ENCODE measurements at places on chromosomes 1 and 21.

DNA sequence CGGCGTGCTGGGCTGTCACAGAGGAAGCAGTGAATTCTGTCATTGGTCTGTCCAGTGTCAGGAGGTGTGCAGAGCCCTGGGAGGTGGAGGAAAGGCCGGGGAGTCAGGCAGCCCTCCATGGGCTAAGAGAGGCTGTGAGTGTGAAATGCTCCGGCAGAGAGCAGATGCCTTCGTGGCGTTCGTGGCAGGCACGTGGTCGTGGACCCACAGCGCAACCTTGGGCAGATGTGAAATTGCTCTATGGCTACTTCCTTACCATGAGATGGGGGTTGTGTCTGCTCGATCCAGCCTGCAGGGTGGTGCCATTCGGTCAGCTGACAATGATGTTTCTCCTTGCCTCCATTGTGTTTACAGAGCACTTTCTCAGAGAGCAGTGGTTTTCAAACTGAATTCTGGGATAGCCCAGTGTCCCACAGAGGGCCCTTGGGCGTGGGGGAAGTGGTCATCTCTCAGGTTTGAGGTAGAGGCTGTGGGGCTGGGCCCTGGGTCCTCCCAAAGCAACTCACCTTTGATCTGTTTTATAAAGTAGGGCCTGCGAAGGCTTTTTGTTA, 27.9 kb downstream of the TNFRSF1B start:
- no peak for DNase-seq

- DNase-seq = no peak
These were observed 103.5 kb downstream of the RPE65 start for GRCh38 chr1:68346188-68346808.

GRCh38 chr1:180675586-180675985, 43.8 kb downstream of the XPR1 start:
- DNase-seq = no peak

- no peak for DNase-seq
These were observed 25.2 kb downstream of the CCN1 start for GRCh38 chr1:85605484-85606413.

- DNase-seq = peak; percentile 67
These were observed 28.2 kb upstream of the SLC30A1 start for GRCh38 chr1:211606914-211607753.

GRCh38 chr21:38741092-38741949, 64.4 kb upstream of the ETS2 start:
- no peak for DNase-seq

GRCh38 chr1:158961178-158961577, 29.8 kb downstream of the PYHIN1 start:
- DNase-seq = no peak

- no peak for DNase-seq
These were observed 48.5 kb downstream of the RHBG start for GRCh38 chr1:156417401-156418020.

- no peak for DNase-seq
These were observed 54.7 kb downstream of the MRPS6 start for GRCh38 chr21:34128124-34128523.

GRCh38 chr1:118099686-118100085, 85.3 kb downstream of the SPAG17 start:
- no peak for DNase-seq

GRCh38 chr1:204728045-204728444, 42.5 kb upstream of the LRRN2 start:
- no peak for DNase-seq

- peak; percentile 45 for DNase-seq
These were observed 14.0 kb upstream of the ZNF692 start for GRCh38 chr1:248872752-248873408.

GRCh38 chr1:27940297-27940696, 5.5 kb downstream of the SMPDL3B start:
- DNase-seq = no peak

DNA sequence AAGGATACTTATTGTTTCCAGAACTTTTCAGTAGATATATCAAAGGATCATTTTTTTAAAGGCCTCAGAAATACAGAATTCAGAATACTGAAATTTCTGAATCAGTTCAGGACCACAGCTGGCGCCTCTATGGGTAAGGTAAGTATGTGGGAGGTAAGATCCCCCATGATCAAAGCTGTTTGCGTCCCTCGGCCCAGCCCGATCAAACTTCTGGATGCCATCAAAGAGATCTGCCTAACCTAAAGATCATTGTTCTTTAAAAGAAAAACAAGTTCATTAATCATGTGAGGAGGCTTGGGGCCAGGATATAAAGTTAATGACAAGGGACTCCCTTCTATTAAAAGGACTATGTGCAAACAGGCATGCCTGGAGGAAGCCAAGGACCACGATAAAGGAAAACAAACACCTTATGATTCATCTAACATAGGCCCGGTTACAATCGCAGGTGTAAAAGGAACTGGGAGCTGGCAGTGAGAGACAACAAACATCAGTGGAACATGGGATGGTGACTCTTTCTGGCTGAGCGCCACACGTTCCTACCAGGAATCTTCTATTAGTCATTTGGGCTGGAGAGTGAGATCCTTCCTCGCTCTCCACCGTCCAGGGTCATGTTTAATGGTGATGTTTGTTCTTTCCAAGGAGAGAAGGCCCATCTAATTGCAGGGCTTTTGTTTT, 2.8 kb upstream of the BACE2 start:
- no peak for DNase-seq

DNA sequence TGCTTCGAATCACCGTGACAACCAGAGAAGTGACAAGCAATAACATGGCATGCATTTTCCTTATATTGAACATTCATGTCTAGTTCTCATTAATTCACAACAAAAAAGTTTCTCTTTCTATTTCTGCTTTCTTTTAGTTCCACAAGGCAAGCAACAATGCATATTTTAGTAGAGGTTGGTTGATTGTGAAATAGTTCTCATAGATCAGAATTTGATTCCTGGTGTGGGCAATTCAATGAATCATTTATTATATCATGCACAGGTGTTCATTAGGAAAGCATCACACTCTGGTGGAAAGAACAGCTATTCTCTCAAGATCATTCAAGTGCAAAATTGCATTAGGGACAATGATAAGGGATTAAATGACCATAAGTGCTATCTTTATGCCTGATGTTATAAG, 980.9 kb downstream of the BRINP3 start:
- DNase-seq = no peak

DNA sequence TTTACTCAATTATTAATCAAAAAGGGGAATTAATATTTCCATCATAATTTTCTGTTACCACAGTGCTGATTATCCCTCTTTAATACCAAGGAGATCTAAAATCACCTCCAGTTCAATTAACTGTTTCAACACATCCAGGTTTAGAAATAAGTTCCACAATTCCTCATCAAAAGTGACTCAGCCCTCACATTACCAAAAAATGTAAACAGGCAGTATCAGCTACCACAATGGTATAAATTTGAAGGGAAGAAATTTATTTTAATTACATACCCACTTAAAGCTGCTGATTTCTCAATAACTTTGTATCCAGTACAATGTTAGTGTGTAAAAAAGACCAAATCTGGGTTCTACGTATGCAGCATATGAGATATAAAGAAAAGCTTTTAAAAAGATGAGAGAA, 51.9 kb downstream of the EIF4G3 start:
- DNase-seq = no peak

- no peak for DNase-seq
These were observed 16.2 kb upstream of the C2CD2 start for GRCh38 chr21:41970106-41970391.

DNA sequence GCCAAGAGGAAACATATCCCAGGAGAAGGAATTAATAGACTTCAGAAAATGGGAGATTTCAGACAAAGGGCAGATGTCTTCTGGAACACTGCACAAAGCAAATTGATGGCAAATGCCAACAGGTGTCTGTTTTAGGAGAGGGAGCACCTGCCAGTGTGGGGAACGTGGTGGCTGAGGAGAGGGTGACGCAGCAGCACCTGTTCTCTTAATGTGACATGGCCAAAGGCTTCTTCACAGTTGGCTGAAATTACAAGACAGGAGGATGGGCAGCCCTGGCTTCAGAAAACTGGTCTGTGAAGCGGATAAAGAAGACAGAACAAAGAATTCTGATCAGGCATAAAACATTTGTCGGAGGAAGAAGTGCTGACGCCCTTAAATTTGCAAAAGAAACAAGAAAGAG, 178.7 kb upstream of the RUNX1 start:
- peak; percentile 41 for DNase-seq

- DNase-seq = no peak
These were observed 25.8 kb downstream of the UAP1 start for GRCh38 chr1:162587347-162587746.

DNA sequence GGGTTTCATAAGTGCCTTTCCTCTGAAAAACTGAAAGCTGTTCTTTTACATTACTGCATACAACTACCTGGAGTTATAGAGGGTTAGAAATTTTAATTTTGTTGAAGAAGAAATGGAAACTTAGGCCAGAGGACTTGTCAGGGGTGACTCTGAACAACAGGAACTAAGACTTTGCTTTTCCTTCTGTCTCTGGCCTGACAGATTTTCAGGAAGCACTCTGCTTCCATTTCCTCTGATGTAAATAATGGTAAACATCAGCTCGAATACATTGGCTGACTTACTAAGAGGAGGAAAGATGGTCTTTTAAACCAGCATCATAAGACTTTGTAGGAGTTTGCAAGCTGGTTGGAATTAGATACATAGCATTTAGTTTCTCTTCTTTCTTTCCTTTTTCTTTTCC, 27.1 kb upstream of the PLEKHM2 start:
- no peak for DNase-seq

- no peak for DNase-seq
These were observed 91.1 kb downstream of the MTR start for GRCh38 chr1:236886199-236886598.

DNA sequence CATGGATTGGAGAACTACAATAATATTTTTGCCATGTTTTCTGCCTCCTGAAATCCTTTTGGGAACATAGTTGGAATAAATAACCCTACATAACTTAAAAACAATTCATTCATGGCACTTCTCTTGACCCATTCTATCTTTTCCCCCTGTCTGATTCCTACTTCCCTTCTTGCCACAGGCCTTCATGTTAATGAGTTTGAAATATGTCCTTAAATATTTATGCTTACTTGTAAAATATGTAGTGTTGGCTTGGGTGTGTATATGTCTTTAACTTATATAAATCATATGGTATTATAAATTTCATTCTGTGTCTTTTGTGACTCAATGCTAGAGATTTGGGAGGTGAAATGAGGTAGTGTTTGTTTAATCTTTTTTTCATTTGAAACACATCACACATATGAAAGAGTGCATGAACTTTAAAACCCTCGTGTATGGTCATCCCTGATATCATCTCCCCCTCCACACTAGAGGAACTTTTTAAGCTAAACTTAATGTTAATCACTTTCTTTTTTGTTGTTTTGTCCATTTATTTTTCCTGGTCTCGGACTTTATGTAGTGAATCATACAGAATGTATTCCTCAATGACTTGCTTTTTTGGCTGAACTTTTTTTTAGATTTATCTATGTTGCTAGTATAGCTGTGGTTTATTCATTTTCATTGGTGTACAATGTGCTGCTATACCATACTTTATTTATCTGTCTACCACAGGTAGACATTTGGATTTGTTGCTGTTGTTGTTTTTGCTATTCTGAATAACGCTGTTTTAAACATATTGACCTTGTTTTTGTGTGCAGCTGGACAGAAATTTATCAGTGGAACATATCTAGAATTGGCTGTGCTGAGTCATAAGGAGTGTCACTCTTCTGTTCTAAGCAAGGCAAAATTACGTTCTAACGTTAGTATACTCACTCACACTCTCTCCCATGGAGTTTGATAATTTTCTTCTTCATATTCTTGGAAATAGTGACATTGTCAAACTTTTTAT, 441.6 kb downstream of the PLPP3 start:
- no peak for DNase-seq

GRCh38 chr1:106222403-106222802, 834.1 kb upstream of the PRMT6 start:
- DNase-seq = no peak

GRCh38 chr1:220904876-220905275, 25.6 kb downstream of the HLX start:
- no peak for DNase-seq

DNA sequence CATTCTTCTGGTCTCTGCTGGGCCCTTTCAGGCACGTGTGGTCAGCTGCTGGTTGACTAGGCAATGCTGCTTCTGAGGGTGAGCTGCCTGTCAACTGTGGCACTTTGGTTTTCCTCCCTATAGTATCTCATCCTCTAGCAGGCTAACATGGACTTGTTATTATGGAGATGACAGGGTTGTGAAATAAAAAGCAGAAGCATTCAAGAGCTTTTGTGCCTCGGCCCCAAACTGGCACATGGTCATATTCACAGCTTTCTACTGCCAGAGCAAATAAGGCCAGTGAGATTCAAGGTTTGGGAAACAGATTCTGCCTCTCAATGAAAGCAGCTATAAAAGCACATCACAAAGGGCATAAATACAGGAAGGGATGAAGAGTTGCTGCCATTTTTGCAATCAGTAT, 1.6 kb upstream of the ZNF124 start:
- DNase-seq = no peak

GRCh38 chr1:64039390-64039926, 164.0 kb upstream of the UBE2U start:
- DNase-seq = no peak

GRCh38 chr1:234427950-234428646, 50.9 kb downstream of the TARBP1 start:
- DNase-seq = no peak

GRCh38 chr1:1565340-1565739, 9.3 kb downstream of the SSU72 start:
- DNase-seq = no peak

DNA sequence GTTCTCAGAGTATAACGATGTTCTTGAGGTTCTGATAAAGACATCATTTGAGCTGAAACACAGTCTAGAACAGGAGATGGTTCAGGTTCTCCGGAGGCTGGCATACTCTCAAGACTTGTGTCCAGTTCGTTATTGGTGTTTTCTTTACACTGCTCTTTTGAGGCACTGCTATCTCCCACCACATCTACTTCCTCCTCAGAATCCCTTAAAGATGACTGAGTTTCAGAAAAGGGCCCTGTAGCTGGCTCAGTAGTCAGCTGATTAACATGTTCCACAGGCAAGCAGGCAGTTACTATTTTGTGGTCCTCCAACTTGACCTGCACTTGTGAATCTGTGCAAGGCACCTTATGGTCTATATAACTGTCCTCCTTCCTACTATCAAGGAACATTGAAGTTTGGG, 50.2 kb downstream of the ZZZ3 start:
- DNase-seq = no peak

DNA sequence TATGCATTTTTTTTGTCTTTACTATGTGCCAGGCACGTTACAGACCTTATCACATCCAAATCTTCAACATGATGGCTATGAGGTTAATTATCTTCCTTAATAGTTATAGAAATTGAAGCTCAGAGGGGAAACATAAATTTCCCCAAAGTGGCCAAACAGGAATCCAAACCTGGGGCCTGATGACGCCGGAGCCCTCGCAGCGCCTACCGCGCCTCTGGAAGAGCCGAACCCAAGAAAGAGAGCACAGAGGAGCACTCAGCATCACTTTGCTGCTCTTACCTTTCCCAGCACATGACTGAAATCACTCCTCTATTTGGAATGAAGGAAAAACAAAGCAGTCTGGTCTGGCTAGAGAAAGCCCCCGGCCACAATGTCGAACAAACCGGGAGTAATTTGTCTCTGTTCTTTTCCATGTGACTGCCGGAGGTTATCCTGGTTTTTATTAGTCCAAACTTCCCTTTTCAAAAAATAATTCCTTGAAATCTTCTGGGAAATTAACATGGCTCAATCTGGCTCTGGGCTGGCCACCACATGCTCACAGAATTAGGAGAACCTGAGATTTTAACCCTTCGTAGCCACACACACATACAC, 195.5 kb downstream of the ADSS2 start:
- no peak for DNase-seq

GRCh38 chr1:160061369-160062229, 8.4 kb downstream of the KCNJ10 start:
- no peak for DNase-seq
